ENCODE measurements at places on chromosomes 6 and 20.
A peak's percentile ranks its signal among the peaks of the same experiment; 100 is the strongest.

GRCh38 chr6:147933224-147933623 is 409.4 kb upstream of the SASH1 start:
- DNase-seq: no peak

DNA sequence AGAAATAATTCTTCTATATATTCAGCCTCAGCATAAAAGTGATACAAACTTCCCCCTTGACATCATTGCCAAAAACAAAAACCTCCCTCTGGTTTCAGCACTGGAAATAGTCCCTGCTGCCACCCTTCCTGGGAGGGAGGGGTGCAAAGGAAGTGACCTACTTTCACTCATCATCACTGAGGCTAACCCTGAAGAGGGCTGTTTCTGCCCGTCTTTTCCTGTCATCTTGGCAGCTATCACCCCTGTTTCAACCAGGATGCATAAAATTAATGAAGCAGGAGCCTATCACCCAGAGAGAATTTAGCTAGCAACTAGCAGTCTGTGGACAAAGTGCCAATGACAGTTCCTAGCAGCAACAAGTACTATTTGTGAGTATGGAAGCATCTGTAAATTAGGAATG is 397.8 kb downstream of the LAMA2 start:
- DNase-seq: no peak

- no peak for DNase-seq
These were observed 82.6 kb upstream of the CCN6 start for GRCh38 chr6:111971181-111971841.

DNA sequence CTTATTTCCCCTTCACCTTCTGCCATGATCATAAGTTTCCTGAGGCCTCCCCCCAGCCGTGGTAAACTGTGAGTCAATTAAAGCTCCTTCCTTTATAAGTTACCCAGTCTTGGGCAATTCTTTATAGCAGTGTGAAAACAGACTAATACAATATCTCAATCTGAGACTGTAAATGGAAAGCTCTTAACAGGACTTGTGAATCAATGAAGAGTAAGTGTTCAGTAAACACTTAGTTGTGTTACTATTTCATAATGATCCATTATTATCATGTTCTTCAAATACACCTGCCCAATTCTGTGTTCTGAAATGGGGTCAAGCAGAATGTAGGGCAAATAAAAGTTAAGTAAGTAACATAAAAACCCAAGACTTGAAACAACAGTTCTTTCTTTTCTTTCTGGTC is 266.2 kb downstream of the TENT5A start:
- no peak for DNase-seq

DNA sequence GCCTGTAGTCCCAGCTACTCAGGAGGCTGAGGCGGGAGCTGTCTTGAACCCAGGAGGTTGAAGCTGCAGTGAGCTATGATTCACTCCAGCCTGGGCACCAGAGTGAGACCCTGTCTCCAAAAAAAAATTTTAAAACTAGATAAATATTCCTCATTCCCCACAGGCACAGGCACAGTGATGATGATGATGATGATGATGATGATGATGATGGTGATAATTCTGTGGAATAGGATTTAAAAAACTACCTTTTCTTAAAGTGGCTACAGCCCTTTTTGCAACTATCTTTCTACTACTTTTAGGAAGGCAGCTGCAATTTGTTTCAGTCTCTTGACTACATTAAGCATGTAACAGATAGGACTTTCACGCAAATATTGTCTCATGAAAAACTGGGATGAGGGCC is 76.6 kb upstream of the SCAF8 start:
- DNase-seq: no peak

GRCh38 chr6:167399599-167399998 is 74.7 kb downstream of the TTLL2 start:
- no peak for DNase-seq

- DNase-seq: no peak
These were observed 23.5 kb downstream of the MOCS1 start for GRCh38 chr6:39910744-39911143.

- DNase-seq: no peak
These were observed 38.5 kb downstream of the SUN5 start for GRCh38 chr20:32965581-32966373.

DNA sequence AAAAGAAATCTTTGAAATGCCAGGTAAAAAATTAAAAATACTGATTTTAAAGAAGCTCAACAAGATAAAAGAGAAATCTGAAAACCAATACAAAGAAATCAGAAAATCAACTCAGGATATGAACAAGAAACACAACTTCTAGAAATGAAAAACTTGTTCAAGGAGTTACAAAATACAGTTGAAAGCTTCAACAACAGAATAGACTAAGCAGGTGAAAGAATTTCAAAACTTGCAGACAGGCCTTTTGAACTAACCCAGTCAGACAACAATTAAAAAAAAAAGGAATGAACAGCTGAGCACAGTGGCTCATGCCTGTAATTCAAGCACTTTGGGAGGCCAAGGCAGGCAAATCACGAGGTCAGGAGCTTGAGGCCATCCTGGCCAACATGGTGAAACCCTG is 57.8 kb downstream of the PDSS2 start:
- DNase-seq: no peak

- no peak for DNase-seq
These were observed 37.4 kb upstream of the BHLHE23 start for GRCh38 chr20:63044204-63044600.

DNA sequence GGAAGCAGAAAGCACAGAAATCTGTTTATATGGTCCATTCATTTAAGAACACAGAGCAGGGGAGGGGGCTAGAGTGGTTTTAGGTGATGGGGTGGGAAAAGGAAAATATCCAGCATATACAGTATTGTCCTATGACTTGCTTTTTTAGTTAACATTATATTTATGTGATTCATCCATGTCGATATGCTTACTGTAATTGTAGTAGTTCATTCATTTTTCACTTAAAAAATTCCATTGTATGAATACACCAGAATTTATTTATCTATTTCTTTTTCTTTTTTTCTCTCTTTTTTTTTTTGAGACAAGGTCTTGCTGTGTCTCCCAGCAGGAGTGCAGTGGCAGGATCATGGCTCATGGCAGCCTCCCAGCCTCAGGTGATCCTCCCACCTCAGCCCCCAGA is 9.6 kb upstream of the PRIM2 start:
- DNase-seq: no peak

DNA sequence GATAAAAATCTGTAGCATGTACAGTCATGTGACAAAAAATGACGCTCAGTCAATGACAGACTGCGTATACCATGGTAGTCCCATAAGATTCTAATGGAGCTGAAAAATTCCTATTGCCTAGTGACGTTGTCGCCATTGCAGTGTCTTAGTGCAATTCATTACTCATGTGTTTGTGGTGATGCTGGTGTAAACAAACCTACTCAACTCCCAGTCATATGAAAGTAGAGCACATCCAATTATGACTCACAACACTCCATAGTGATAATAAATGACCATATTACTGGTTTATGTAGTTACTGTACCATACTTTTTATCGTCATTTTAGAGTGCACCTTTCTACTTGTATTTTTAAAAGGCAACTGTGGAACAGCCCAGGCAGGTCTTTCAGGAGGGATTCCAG is 45.0 kb downstream of the TFAP2A start:
- DNase-seq: peak; percentile 97

GRCh38 chr20:16709017-16709416 is 20.8 kb upstream of the SNRPB2 start:
- no peak for DNase-seq

DNA sequence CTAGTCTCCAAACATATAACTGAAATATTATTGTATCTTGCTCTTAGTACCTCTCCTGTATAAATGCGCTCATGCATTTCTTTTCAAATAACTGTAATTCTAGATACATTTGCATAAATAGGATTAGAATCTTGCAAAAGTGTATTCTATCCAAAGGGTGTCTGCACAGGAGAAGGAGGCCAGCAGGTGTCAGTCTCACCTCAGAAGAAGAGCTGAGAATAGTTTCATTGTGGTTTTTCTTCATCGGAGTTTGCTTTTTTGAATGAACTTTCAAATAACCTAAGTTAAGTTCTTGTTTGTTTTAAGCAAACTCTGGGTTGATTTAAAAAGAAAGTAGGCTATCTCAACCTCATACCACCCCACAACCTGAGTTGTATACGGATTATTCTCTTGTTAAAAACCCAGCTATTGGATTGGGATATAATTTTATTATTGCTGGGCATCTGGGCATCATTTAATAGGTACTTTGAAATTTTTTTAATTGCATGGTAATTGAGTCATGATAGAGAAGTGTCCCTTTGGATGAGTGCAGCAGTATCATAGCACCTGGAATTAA is 125.0 kb upstream of the MLIP start:
- DNase-seq: peak; percentile 56

DNA sequence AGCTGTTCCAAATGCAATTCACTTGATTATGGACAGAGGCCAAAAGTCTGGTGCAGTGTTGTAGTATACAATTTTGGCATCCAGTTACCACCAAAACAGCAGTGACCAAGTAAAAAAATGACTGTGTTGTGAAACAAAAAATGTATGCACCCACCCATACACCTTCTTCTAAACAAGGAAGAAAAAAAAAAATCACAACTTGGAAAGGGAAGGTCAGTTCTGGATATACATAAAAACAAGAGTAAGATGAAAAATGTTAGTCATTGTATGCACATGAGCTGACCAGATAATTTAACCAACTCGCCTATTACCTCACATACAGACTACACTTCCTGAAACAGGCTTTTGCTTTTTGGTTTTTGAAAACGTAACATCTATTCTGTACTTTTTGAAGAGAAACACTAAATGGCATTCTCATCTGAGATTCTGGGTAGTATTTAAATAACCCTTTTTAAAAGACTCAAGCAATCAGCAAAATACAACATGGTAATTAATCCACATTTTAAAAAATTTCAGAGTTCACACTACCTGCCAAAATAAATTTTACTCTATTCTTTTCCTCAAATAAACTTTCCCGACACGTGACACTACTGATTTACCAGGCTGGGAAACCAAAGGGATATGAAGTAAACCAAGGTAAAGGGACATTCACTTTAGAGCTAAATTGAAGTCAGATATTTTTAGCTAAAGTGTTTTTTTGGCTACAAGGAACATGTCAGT is 141.6 kb upstream of the SHLD1 start:
- DNase-seq: peak; percentile 59

- DNase-seq: no peak
These were observed 527.6 kb downstream of the CDKAL1 start for GRCh38 chr6:21061892-21062291.

DNA sequence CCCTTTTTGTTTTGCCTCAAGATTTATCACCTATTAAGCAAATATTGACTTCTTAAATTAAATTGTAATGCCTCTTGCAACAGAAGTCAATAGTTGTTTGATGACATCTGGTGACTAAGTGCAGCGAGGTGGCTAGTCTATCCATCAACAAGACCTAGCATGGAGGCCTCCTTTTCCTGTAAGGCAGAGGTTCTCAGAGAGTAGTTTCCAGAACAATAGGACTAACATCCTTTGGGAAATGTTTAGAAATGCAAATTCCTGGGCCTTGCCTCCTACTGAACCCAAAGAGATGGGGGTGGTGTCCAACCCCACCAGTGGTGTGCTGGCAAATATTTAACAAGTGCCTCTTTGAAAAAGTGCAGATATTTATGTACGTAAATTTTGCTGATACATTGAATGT is 143.7 kb downstream of the SCP2D1 start:
- DNase-seq: no peak

DNA sequence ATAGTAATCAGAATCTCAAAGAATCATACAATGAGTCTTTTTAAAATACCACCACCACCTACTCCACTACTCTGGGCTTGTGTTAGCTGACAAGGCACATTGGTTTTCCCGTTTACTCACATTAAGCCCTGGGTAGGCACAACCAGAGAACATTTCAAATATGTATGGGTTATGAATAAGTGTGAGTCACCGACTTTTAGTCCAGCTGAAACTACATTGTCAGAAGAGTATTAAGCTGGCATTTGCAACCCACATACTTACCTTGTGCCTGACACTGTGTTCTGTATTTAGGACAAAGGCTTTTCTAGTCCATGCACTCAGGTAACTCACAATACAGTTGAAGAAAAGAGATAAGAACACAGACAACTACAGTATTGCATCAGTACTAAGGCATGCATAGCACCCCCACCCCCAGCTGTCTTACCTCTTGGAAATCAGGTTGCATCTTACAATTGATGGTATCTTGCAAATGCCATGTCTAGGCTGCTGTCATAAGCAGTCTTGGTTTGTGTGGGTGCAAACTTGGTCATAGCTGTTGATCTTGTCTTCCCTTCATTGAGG is 40.3 kb upstream of the AHI1 start:
- DNase-seq: peak; percentile 92

DNA sequence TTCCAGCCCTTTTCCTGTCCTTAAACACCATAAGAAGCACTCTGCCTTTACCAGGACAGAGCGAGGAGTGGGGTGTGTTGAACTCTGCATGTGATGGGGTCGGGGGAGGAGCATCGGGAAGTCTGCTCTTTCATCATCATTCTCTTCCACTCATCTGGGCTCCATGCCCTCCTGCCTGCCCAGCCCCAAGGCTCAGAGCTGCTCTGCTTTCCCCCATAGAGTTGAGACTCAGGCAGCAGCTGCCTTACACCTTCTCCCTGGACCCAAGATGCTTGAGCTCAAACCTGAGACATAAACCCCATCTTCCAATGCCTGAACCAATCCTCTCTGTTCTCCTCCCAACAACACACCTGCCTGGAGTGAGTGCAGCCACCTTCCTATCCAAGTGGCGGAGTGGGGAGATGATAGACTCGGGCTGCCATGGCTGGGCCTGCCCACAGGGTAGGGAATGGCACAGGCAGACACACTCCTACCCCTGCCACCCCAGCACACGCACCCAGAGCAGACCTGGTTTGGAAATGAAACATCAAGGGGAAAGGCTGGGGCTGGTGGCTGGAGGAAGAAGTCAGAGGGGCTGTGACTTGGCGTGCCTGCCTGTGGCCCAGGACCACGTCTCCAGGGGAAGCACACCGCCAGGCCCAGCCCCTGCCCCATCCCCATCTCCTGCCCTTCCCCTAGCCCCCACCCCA is 28.4 kb downstream of the TFEB start:
- no peak for DNase-seq

GRCh38 chr6:129785756-129786135 is 75.4 kb downstream of the TMEM244 start:
- no peak for DNase-seq

DNA sequence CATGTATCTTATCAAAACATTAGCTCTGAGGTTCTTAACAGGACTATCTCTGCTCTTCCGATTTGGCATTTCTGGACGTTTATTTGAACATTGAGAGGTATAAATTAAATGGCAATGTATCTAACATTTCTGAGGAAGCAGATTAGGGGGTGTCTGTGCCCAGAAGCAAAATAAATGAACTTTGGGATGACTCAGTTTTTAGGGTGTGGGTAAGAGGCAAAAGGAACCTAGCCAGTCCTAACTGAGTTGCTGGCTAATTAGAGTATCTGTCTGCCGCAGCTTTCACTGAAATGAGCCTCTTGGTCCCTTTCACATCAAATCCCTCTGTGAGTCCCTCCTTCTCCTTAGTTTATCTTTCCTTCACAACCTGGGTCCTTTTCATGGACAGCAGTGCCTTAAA is 1.1 kb downstream of the RNF144B start:
- DNase-seq: peak; percentile 71

- no peak for DNase-seq
These were observed 47.0 kb downstream of the ARHGAP18 start for GRCh38 chr6:129662980-129663431.

DNA sequence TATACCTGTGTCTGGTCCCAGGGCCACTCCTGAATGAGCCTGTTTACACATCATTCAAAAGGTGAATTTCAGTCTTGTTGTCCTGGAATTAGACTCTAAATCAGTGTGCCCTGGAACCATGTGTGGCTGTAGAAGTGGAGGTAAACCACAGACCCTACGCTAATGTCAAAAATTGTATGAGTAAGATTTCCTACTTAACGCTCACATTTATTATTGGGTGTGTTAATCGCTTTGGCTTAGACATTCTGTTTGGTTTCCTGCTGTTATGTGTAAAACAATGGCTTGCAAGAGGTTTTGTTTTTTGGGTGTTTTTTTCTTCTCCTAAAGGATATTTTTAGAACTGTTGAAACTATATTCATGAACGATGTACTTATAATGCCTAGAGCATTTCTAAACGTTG is 19.3 kb downstream of the PLCB1 start:
- DNase-seq: no peak
